ENCODE measurements at places on chromosomes 1 and 21.

GRCh38 chr1:165444897-165445370, at the start of gene RXRG:
Gene RXRG (minus strand): TSS chr1:165445126. CDS start chr1:165444893, 233 bp downstream.
- peaks cover 1% of the 10 kb centered on the region for H3K4me1 ChIP-seq
- no peaks in the 10 kb centered on the region for H3K36me3 ChIP-seq
- H3K27ac ChIP-seq: no peak within 1 kb of the TSS
- no peak within 1 kb of the TSS for H3K4me3 ChIP-seq
- H3K27me3 ChIP-seq: peaks cover 36% of the 10 kb centered on the region

DNA sequence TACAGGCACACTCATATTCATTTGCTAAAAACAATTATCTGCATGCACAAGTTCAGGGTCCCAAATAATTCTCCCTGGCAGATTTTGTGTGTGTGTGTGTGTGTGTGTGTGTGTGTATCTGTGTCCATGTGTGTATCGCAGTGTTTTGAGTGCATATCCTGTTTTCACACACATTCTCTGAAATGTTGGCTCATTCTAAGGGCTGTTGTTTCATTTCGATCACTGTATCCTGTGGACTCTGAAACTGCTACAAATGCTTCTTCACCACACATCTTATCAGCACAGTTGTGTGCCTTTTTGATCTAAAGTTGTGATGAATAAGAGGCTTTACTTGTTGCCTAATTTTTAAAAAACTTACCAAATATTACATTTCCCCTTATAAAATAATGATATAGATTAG, 34.6 kb downstream of the NR5A2 start:
- H3K4me1 ChIP-seq: no peaks in the 10 kb centered on the region
- no peaks in the 10 kb centered on the region for H3K36me3 ChIP-seq
- H3K27ac ChIP-seq: no peak overlapping the region
- H3K4me3 ChIP-seq: no peak overlapping the region

GRCh38 chr1:83692524-83693381, 306.2 kb downstream of the TTLL7 start:
- DNase-seq: no peak
- peaks cover 23% of the 10 kb centered on the region for H3K4me1 ChIP-seq
- H3K36me3 ChIP-seq: peaks cover 4% of the 10 kb centered on the region
- H3K27me3 ChIP-seq: no peaks in the 10 kb centered on the region
- no peak overlapping the region for H3K27ac ChIP-seq

DNA sequence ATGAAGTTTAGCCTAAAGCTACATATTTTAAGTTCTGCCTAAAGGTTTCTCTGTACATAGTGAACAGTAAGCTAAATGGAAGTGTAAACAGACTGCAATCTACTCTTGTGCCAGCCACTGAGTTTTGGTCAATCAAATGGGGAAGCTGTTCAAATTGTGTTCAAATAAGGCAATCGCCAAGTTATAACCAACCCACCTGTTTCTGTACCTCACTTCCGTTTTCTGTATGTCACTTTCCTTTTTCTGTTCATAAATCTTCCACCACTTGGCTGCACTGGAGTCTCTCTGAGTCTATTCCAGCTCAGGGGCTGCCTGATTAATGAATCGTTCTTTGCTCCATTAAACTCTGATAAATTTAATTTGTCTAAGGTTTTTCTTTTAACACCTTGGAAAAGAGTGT, 10.8 kb upstream of the THEM4 start:
- no peak overlapping the region for H3K4me3 ChIP-seq
- H3K27me3 ChIP-seq: no peaks in the 10 kb centered on the region
- H3K4me1 ChIP-seq: peaks cover 8% of the 10 kb centered on the region
- H3K27ac ChIP-seq: peak overlapping the region; percentile 63
- no peaks in the 10 kb centered on the region for H3K36me3 ChIP-seq

GRCh38 chr1:31639543-31639942, 5.1 kb downstream of the PEF1 start:
- no peak for DNase-seq
- no peaks in the 10 kb centered on the region for H3K27me3 ChIP-seq
- peaks cover 5% of the 10 kb centered on the region for H3K36me3 ChIP-seq
- H3K4me3 ChIP-seq: no peak overlapping the region
- peaks cover 27% of the 10 kb centered on the region for H3K4me1 ChIP-seq
- no peak overlapping the region for H3K27ac ChIP-seq

DNA sequence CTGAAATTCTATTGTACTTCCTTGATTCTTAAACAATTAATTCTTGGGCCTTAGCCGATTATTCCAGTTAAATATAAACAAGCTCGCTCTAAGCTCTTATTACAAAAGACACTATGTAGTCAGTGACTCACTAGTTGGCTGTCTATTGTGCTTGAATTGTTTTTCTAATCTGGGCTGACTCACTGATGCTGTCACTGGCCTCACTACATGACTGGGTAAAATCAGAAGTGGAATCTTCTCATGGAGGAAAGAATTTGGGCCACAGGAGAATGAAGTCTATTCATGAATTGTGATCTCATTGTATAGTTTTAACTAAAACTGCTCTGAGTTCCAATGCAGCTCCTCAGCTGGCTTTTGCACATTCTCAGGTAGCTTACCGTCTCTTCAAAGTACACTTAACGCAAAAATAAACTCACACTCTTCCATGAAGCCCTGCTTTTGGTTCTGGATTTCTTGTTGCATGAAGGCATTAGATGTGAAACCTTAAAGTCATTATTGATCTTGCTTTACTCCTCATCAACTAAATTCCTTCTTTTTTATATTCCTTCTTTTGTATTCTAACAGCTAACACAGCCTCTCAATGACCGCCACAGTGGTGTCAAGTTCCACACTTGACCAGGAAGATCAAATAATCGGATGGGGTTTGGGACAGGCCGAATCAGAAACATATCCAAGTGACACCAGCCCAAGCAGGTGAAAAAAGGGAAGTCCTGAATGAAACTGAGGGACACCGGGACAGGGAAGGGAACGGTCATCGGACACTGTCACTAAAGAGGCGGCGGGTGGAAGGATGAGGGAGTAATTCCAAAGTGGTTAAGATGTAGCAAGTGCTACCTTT, 80.9 kb upstream of the LBR start:
- peaks cover 4% of the 10 kb centered on the region for H3K4me1 ChIP-seq
- H3K36me3 ChIP-seq: no peaks in the 10 kb centered on the region
- DNase-seq: no peak
- H3K27ac ChIP-seq: no peak overlapping the region
- no peaks in the 10 kb centered on the region for H3K27me3 ChIP-seq

DNA sequence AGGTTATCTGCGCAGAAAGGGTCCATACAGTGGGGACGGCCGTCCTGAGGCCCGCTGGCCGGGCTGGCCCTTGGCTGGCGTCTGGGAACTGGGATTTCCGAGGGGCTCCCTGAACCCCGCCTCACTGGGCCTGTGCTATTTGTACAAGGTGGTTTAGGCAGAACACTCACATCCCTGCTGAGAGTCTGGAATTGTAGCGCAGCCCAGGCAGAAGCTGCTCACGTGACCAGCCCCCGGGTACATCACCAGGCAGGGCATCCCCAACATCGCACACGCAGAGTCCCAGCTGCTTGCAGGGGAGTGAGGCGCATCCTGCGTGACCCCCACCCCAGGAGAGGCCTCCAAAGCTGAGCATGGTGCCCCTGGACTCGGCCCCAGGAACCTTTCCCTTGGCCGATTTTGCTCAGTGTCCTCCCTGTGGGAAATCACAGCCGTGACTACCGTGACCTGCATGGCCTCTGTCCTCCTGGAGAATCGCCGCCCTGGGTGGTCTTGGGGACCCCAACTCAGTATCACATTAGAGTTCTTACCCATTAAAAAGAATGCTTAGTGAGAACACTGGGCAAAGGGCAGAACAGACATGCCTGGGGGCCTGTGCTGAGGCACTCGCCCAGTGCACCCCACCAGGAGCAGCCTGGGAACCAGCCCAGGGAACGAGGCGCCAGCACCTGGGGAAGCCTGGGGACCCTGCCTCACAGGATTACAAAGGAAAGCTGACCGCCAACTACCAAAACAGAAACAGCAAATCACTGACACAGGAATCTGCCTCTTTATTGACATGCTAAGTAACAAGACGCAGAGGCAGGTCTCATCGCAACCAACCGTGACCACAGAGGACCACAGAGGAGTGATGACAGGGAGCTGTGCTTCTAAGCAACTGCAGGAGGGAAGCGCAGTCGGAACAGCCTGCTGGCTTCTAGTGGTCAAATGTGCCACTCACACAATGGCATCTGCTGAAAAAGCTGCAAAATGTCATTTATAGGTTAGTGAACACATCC, 33.5 kb downstream of the UBE2G2 start:
- H3K4me1 ChIP-seq: peaks cover 18% of the 10 kb centered on the region
- no peak overlapping the region for H3K27ac ChIP-seq
- no peak for DNase-seq
- peaks cover 11% of the 10 kb centered on the region for H3K36me3 ChIP-seq

DNA sequence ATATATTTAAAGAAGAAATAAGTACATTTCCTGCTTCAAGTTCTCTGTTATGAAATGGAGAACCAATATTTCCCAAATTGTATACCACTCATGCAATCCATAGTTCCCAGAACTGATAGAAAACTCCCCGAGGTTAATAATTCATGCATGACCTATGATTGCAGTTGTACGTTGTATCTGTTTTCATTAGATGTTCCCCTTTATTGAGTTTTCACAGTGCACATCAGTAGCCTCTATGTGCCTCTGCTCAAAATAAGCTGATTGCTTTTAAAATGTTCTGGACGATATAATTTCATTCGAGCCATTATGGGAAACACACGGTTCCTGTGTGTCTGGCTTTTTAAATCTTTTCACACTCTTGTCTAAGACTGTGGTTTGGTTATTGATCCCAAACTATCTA, 253.1 kb upstream of the KIAA0040 start:
- no peak overlapping the region for H3K4me3 ChIP-seq
- no peak overlapping the region for H3K27ac ChIP-seq
- peaks cover 7% of the 10 kb centered on the region for H3K27me3 ChIP-seq

DNA sequence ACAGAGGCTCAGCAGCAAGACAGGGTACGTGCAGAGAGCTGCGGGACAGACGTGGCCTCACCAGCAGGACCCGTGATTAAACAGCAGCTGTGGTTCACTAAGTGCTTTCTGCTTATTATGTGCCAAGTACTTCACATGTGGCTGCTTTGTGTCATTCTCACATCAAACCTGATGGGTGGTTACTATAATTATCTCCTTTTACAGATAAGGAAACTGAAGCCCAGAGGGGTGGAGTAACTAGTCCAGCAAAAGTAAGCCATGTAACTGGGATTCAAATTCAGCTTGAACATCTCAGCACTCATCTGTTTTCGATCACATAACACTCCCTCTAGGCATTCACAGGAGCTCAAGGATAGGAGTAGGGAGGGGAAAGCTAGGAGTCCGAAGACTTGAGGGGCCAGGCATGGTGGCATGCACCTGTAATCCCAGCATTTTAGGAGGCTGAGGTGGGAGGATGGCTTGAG, 50.8 kb upstream of the CLIC4 start:
- DNase-seq: no peak
- peaks cover 2% of the 10 kb centered on the region for H3K4me1 ChIP-seq
- peaks cover 4% of the 10 kb centered on the region for H3K27me3 ChIP-seq
- no peak overlapping the region for H3K27ac ChIP-seq

- H3K4me1 ChIP-seq: no peaks in the 10 kb centered on the region
- no peak overlapping the region for H3K4me3 ChIP-seq
- no peak overlapping the region for H3K27ac ChIP-seq
- no peaks in the 10 kb centered on the region for H3K36me3 ChIP-seq
These were observed 76.8 kb upstream of the ERG start for GRCh38 chr21:38574895-38575575.

- peaks cover under 1% of the 10 kb centered on the region for H3K36me3 ChIP-seq
- no peak overlapping the region for H3K27ac ChIP-seq
- DNase-seq: no peak
- H3K27me3 ChIP-seq: no peaks in the 10 kb centered on the region
- H3K4me3 ChIP-seq: no peak overlapping the region
These were observed 80.9 kb downstream of the BACH1 start for GRCh38 chr21:29379517-29380054.

DNA sequence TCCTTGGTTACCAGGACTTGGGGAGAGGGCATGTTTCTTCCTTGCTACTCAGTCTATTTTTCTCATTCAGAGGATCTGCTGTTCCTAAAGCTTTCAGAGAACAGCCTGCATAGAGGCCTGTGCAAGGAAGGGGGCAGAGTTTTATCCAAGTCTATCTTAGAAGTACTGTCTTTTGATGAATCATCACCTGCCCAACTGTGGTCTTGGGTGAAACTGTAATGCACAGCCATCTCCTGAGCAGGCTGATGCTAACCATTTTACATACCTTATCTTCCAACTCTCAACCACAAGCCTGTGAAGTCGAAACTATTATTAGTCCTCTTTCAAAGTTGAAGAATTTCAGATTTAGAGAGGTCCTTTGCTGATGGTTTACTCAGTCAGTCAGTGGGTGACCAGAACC, 368.0 kb downstream of the HHAT start:
- H3K27ac ChIP-seq: no peak overlapping the region
- peaks cover 27% of the 10 kb centered on the region for H3K4me1 ChIP-seq
- peak; percentile 23 for DNase-seq
- no peak overlapping the region for H3K4me3 ChIP-seq

DNA sequence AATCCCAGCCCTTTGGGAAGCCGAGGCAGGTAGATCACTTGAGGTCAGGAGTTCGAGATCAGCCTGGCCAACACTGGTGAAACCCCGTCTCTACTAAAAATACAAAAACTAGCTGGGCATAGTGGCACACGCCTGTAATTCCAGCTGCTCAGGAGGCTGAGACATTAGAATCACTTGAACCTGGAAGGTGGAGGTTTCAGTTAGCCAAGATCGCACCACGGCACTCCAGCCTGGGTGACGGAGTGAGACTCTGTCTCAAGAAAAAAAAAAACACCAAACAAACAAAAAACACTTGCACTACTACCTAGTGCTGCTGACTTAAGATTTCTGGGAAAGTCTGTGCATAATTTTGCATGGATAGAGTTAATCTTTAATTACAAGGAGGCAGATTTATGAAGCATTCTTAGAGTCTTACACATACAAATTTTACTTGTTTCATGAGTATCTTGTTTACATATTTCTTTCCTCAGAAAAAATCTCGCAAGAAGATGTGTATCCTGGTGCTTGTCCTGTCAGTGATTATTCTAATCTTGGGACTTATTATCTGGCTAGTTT, 8.7 kb upstream of the PPP1R8 start:
- DNase-seq: no peak
- H3K36me3 ChIP-seq: peaks cover 11% of the 10 kb centered on the region
- H3K4me3 ChIP-seq: no peak overlapping the region
- H3K4me1 ChIP-seq: no peaks in the 10 kb centered on the region

DNA sequence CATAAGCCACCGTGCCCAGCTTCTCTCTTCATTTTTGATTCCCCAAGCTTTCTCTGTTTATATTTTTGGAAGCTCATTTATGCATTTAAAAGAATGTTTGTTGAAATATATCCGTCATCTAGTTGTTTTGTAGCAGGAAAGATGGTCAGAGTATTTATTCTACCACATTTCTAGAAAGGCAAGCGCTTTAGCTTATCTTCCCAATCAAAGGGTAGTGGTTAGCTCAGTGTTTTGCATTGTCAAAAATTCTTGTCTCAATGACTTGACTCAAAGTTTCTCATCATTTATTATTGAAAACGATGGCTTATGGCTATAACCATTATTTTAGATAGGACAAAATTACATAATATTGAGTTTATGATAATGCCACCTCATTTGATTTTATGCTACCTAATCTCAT, 116.1 kb upstream of the ZP4 start:
- H3K4me1 ChIP-seq: no peaks in the 10 kb centered on the region
- no peaks in the 10 kb centered on the region for H3K36me3 ChIP-seq
- no peak overlapping the region for H3K4me3 ChIP-seq

GRCh38 chr1:200869753-200870391, 2.9 kb upstream of the GPR25 start:
- H3K36me3 ChIP-seq: peaks cover 3% of the 10 kb centered on the region
- peaks cover 25% of the 10 kb centered on the region for H3K4me1 ChIP-seq
- H3K27me3 ChIP-seq: peaks cover 51% of the 10 kb centered on the region
- DNase-seq: no peak
- H3K27ac ChIP-seq: no peak overlapping the region
- no peak overlapping the region for H3K4me3 ChIP-seq

Data from activated naive CD8-positive, alpha-beta T cell treated with anti-CD3 and anti-CD28 coated beads for 36 hours (primary cell).